ENCODE measurements at places on chromosomes 16 and 17. TPM values are rescaled to one million over a fixed set of nuclear protein-coding genes. Genes with fewer than 3 reads are reported as not detected.

GRCh38 chr16:67349172-67349571 is 22.6 kb downstream of the LRRC36 start:
- no peak for DNase-seq

- DNase-seq = no peak
Observed at GRCh38 chr17:33055171-33055611, 63.5 kb downstream of the SPACA3 start.

DNA sequence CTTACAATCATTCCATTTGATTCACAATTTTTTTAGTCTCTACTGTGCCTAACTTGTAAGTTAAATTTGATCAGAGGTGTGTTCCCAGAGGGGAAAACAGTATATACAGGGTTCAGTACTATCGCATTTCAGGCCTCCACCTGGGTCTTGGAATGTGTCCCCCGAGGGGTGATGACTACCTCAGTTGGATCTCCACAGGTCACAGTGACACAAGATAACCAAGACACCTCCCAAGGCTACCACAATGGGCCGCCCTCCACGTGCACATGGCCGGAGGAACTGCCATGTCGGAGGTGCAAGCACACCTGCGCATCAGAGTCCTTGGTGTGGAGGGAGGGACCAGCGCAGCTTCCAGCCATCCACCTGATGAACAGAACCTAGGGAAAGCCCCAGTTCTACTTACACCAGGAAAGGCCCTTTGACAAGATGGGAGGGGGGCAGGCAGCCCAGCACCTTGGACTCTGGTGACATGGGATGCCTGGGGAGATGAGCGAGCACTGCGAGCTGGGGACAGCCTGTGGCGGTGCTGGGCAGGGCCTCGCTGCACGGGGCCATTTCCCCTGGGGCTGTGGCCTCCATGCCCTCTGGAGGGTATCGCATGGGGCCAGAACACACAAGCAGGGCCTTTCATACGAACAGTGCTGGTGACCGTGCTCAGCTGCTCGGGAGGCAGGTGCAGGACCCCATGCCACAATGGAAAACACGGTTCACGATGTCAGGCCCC is 33.9 kb downstream of the PDIA2 start:
- no peak for DNase-seq

- no peak for DNase-seq
Observed at GRCh38 chr17:33302394-33302793, 9.3 kb upstream of the ASIC2 start.

DNA sequence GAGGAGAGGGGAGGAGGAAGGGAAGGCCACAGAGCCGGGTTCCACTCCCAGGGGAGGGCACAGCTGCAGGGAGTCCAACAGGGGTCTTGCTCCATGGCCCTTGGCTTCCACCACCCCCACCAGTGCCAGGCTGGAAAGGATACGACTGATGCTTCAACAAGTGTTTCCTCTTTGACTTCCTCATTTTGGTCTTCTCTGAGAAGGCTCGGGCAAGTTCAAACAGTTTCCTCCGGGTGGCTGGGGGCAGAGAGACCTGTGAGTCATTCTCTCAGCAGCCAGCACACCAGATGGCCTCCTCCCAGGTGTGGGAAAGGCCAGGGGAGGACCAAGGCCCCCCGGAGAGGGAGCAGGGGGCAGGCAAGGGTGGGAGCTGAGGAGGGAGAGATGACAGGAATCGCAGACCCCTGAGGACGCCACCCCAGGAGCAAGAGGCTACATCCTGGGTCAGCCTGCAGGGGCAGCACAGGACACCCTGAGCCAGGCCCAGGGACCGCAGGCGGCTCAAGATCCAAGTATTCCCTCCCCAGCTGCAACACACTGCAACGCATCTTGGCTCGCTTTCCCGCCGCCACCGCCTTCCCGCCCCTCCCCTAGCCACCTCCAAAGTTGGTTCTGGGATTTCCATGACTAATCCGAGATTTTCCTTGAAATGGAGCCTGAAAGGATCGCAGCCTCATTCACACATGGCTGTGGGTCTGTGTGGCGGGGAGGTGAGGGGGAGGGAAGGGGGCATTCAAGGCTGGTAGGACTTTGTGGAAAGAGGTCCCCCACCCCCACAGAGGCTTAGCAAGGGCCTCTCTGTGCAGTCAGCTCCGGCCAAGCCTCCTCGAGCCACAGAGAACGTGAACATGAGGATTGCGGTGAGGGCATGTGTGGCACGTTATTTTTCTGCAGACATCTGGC is 18.4 kb upstream of the MRPS23 start:
- DNase-seq = no peak

GRCh38 chr17:19237389-19238166 is 412 bp downstream of the EPN2 start:
- peak; percentile 37 for DNase-seq

- DNase-seq = no peak
Observed at GRCh38 chr17:50519141-50519834, 11.0 kb downstream of the MYCBPAP start.

DNA sequence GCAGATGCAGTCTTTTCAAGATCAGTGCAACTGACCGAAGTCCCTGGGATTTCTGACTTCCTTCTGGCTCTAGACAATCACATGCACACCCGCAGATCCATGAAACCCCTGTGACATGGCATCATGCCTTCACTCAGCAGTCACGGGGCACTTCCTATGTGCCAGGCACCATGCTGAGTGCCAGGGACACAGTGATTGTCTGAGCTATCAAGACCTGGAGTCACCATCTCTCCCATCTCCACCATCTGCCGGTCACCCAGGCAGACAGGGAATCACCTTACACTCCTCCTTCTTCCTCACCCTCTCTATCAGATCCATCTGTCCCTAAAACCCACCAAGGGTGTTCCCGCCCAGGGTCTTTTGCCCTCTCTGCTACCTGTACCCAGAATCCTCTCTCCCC is 5.3 kb downstream of the BEAN1 start:
- DNase-seq = no peak

GRCh38 chr16:50457979-50458491 is 89.2 kb upstream of the BRD7 start:
- no peak for DNase-seq

DNA sequence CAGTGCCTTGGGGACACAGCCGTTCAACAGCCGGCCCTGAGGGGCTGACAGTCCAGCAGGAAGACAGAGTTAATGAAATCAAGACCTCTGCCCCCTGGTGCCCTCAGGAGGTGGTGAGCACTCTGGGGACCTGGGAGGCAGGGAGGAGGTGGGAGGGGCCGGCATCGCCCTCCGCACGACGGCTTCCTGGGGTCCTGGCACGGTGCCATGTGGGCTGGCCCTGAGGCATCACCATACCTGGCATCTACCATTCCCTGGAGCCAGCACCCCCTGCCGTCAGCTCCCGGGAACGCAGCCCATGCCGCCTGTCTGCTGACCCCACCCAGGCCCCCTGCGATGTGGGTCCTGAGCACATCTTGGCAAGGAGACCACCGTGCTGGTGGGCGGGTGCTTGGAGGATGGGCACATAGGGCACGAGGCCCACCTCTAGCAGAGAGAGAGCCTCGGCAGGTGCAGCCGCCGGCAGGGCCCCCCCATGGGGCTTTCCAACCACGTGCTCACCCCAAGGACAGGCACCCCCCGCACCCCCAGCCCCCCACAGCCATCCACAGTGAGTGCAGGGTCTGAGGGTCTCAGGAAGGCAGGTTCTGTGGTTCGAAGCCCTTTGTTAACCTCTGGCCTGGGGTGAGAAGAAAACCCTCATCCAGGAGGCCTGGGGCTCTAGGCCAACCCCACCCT is 52.5 kb downstream of the ZFPM1 start:
- peak; percentile 40 for DNase-seq

GRCh38 chr17:2796164-2797125 is at the start of gene RAP1GAP2:
Gene RAP1GAP2, plus strand, starts transcription at chr17:2796438. Its CDS starts 90 bp downstream, at chr17:2796528.
- no peak for DNase-seq

GRCh38 chr16:19502395-19503131 is 19.3 kb downstream of the GDE1 start:
- peak; percentile 81 for DNase-seq

GRCh38 chr16:55543472-55543871 is 23.0 kb upstream of the CAPNS2 start:
- no peak for DNase-seq

DNA sequence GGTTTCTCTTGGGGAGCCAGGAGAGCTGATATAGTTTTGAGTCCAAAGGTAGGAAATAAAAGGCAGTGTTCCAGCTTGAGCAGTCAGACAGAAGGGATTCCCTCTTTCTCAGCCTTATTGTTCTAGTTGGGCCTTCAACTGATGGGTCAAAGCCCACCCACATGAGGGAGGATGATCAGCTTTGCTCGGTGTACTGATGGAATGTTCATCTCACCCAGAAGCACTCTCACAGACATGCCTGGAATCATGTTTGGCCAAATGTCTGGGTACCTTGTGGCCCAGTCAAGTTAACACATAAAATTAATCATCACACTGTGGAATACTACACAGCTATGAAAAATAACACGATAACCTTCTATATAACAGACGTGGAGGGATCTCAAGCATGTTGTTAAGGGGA is 23.1 kb upstream of the KCNG4 start:
- no peak for DNase-seq

DNA sequence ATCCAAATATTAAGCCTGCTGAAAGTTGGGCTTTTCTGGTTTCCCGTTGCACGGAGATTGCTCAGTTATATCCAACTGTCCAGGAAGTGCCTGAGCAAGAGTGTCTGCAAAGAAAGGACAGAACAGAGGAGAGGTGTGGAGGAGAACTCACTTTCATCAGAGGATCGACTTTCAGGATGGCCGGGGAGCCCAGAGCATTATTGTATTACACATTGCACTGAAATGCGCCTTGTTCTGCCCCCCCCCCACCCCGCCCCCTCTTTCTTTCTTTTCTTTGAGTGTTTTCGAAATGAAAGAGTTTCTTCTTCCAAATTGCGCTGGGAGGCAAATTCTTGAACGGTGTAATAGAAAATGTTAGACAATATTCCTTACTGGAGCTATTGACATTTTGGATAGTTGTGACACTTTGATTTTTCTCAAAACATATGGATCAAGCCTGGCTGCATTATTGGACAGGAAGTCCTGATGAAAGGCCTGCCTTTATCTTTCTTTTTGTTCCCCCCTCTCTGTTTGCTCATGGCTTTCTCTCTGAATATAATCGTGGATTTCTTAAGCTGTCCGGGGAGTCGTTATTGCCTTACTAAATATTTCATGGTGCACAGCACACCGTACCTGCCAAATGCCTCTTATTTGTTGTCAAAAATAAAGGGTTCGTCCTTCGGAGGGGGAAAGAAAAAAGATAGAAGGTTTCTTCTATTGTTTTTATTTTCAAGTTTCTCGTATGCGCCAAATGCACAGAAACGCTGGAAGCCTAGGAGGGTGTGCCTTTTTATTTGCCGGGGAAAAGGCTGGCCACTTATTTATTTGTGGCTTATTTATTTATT is 110.8 kb downstream of the IRX3 start:
- DNase-seq = no peak

DNA sequence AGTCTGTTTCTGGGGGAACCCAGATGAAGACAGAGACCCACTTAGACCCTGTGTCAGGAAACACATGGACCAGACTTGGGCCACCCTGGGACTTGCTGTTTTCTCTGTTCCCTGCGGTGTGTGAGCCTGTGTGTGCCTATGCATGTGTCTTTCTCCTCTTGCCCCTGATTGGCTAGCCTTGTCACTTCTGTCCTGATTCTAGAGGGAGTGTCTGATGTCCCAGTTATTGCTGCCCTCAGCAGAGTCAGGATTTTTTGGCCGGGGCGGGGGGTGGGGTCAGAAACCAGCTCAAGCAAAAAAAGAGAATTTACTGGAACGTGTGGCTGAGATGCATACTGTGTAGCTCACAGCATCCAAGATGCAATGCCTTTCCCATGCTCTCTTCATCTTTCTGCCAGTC is 30.5 kb downstream of the PLCG2 start:
- DNase-seq = no peak

GRCh38 chr16:65012357-65012756 is 109.5 kb downstream of the CDH11 start:
- DNase-seq = no peak

DNA sequence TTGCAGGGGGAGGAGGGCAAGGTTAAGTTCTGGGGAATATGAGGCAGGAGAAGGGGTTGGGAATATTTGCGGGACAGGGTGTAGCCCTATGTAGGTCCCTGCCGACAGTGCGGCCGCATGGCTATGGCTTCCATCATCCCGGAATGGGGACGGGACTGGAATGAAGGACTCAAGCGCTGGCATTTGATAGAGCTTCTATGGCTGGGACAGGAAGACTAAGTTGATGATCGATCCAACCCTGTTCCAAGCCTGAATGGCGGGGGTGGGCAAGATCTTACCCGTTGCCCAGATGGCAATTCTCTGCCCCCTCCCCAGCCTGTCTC is 47.1 kb downstream of the SRCIN1 start:
- DNase-seq = no peak

GRCh38 chr17:68498479-68499326 is 13.5 kb upstream of the PRKAR1A start:
- no peak for DNase-seq

Gene LDHD
- total RNA-seq = 0.36 TPM

Gene CTDNEP1
- total RNA-seq = 148 TPM

Gene CTRL
- 0.56 TPM for total RNA-seq

Gene USP22
- 294 TPM for total RNA-seq

Gene CEP295NL
- 1.4 TPM for total RNA-seq

Gene KRTAP9-9
- total RNA-seq = not detected

Gene KRTAP1-1
- not detected for total RNA-seq

Gene DNASE1L2
- total RNA-seq = 1.0 TPM

Gene ZFP90
- 35.6 TPM for total RNA-seq

Gene ARSG
- total RNA-seq = 9.8 TPM

Gene CNGB1
- total RNA-seq = not detected
